ENCODE measurements at places on chromosomes 3 and 15.

DNA sequence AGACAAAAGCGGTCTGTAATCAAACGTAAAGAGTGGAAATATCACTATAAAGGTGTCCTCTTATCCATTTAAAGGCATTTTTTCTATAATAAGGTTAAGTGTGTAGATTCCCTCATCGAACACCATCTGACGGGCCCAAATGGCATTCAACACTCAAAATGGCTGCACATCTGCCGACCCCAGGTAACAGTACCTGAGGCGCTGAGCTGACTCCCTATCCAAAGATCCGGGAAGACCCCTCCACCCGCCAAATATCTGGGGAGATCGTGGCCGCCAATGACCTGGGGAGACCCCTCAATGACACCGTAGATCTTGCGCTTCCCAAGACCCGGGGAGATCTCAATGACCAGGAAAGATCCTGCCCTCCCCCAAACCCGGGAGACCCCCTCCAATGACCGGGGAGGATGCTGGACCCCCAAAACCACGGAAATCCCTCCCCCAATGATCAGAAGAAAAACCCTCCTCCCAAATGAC is 476 bp downstream of the IP6K2 start:
- peak; percentile 51 for DNase-seq

GRCh38 chr3:174051191-174051590 is 653.6 kb downstream of the NLGN1 start:
- no peak for DNase-seq

DNA sequence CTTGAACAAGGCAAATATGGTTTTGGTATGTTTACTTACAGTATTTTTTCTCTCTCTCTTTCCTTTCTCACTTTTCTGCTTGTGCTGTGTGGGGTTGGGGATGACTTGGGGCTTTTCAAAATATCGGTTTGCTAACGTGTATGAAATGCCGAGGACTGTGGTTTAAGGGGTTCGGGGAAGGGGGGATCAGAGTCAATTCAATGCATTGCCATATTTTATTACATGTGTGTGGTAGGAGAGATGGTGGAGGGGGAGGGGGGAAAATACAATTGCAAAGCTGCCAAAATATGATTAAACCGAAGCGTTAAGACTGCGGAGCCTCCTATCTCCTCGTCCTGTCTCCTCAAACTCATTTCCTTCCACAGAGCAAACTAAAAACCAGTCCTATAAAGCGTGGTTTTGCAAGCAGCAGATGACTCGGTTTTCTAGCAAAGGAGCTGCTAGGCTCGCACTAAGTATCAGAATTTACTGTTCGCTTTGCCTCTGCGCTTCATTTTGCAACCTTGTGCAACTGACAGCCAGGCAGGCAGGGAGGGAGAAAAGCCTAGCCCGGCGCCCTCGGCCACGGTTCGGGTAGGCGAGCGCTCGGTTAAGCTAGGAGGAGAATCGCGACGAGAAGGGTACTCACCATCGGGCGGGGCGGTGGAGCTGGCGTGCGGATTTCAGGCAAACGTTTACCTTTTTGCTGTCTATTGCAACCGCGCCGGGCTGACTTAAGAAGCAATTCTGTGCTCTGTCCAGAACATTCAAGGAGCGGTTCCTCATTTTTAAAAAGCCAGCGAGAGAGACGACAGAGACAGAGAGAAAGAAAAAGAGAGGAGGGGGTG is 4.0 kb upstream of the NR2F2 start:
- peak; percentile 74 for DNase-seq

DNA sequence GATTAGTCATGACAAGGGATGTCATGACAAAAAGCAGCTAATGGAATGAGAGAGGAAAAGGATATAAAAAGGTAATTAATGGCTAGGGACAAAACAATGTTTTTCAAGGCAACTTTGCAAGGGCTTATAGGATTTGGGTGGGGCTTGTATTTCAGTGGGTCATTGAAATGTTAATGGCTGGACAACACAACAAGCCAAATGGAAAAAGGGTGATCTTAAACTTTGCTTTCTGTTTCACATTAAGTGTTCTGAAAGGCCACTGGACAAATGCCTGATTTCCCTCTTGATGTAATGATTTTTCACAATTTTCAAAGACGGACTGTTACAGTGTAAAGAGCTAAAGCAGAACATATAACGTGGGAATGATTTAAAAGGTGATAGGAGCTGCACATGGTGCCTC is 345.0 kb downstream of the TUSC7 start:
- no peak for DNase-seq

- peak; percentile 34 for DNase-seq
Measured at GRCh38 chr15:91790836-91791235, 62.7 kb upstream of the SLCO3A1 start.

GRCh38 chr15:94175420-94175819 is 55.9 kb upstream of the MCTP2 start:
- no peak for DNase-seq

GRCh38 chr3:128278761-128279600 is 125.7 kb downstream of the EEFSEC start:
- DNase-seq, result peak; percentile 92

DNA sequence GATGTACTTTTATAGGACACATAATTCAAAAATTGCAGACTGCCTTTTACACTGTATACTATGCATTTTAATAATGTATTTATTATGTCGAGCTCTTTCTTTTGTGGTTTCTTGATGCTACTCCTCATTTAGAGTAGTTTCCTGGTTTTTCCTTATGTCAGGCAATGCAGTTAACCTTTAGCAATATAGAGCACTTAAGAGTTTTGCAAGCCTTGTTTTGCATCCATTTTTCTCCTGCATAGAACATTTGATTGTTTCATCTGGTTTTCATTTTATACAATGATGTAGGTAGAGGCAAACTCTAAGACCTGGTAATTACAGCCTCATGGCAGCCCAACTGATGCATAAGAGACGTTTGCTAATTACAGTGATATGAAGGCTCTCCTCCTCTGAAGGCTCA is 86.3 kb downstream of the PDZRN3 start:
- no peak for DNase-seq

- no peak for DNase-seq
Measured at GRCh38 chr15:55250941-55251340, 38.7 kb downstream of the RAB27A start.

Measured in right hindlimb (tissue), 1 donor.